Stimulated activated CD4-positive, alpha-beta T cell treated with anti-CD3 and anti-CD28 coated beads, Interleukin-1b, Interleukin-23, amount 100 ng/mL, for 4 hours (primary cell): ENCODE measurements at places on chromosomes 3 and 15.
A peak's percentile ranks its signal among the peaks of the same experiment; 100 is the strongest.

DNA sequence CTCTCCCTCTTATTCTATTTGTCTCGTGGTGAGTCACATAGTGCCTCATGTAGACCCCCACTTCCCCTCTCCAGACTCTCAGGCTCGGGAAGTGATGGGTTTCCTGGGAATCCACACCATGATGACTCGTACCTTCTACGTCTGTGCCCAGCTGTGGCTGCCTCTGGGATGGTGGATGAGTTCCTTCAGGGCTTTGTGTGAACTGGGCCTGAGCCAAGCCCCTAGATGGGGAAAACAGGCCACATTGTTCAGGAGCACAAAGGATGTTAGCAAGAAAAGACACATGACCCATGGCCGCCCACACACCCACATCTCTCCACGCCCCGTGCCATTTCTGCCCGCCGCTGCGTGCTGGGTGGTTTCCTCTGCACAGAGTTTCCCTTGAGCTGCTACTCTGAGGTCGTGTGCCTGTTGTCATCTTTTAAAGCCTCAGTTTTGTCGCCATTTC lies 10.5 kb downstream of the ISG20 start:
- DNase-seq: peak; percentile 62

DNA sequence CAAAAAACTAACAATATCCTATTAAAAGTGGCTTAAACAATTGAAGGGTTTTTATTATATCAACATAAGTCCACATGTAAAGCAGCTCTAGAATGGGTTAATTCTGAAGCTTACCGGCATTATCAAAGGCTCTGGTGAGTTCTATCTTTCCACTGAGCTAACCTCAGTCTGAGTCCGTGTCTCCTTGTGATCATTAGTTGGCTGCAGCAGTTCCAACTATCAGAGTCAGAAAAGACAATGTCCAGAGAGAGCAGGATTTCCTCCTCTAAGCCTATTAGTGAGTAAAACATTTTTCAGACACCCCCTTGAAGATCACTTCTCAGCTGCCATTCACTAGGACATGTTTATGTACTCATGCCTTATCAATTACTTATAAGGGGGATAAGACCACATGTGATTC lies 49.9 kb downstream of the DHX36 start:
- no peak for DNase-seq

GRCh38 chr3:161403251-161403650 lies 31.9 kb upstream of the SPTSSB start:
- DNase-seq: no peak

DNA sequence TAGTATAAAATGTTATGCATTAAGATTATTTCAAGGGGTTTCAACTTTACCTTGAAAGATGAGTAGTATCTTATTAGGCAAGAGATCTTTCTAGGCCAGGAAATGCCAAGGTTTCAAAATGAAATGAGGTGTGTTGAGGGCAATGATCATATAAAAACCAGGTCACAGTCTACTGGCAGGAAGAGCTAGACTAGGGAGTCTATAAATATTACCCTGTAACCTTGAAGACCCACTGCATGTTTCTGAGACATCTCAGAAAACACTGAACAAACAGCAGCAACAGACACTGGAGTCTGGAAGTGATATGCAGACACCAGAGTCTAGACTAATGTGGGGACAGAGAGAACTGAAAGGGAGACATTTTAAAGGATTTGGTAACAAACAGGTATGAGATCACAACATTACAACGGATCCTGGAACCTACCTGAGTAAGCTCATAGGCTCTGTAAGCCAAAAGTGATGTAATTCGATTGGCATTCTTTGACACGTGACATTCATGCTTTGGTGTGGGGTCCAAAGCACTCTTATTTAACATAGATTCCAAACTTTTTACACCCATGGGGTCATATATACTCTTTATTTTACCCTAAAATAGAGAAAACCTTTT lies 15.0 kb downstream of the TASOR start:
- no peak for DNase-seq

- DNase-seq: no peak
Observed at GRCh38 chr15:100115066-100115710, 226.6 kb downstream of the ADAMTS17 start.

- no peak for DNase-seq
Observed at GRCh38 chr3:131690800-131691199, 188.0 kb upstream of the MRPL3 start.

GRCh38 chr15:68149059-68149458 lies 56.1 kb downstream of the CALML4 start:
- DNase-seq: no peak

- DNase-seq: no peak
Observed at GRCh38 chr3:30501526-30501925, 104.9 kb upstream of the TGFBR2 start.

DNA sequence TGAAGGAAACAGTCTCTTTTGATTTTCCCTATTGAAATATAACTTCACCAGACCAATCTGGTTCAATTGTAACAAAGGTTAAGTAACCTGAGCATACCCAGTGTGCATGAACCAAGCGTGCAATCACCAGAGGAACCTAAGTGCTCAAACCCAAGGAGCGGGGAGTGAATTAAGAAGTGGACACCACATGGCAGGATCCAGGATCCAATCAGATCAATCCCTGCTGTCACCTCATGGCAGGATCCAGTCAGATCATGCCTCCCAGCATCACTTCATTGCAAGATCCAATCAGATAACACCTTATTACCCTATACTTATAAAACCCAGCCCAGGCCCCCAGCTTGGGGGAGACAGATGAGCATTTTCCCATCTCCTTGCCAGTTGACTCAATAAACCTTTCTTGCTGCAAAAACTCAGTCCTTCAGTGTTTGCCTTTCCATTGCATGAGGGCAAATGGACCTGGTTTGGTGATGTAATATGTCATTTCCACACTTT lies 38.9 kb upstream of the RNU6-1 start:
- DNase-seq: no peak

- no peak for DNase-seq
Observed at GRCh38 chr15:73366766-73367623, 1.8 kb downstream of the HCN4 start.

DNA sequence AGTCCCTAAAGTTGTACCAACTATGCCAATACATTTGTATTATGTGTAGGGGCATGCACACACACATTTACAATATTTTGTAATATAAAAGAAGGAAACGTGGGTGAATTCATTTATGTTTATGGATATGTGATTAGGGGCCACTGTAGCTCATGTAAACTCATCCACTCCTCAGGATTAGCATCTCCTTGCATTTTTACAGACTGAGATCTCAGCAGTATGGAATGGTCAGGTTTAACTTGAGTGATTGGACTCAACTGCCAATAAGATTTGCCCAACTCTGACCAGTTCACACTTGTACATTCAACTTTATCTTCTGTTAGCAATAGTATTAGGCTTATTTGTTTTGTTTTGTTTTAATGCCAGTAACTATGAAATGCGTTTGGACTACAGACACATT lies 36.5 kb downstream of the PSMD6 start:
- no peak for DNase-seq

- no peak for DNase-seq
Observed at GRCh38 chr3:52171514-52172261, 17.5 kb upstream of the POC1A start.

DNA sequence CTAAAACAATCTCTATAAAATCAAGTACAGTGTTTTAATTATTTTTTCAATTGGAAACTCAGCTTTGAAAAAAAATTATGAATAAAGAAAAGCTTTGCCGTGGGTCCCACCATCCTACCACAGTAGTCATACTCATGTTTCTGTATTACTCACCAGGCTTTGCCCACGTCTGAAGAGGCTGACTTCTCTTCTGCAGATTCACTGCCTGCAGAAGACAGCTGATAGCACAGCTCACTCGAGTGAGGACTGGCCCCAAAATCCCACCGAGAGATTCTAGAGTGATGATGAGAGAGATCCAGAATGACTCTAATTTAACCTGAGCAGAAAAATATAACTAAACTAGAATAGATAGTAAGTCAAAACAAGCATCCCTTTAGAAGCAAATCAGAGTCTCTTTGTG lies 11.9 kb downstream of the C2CD4B start:
- DNase-seq: no peak

DNA sequence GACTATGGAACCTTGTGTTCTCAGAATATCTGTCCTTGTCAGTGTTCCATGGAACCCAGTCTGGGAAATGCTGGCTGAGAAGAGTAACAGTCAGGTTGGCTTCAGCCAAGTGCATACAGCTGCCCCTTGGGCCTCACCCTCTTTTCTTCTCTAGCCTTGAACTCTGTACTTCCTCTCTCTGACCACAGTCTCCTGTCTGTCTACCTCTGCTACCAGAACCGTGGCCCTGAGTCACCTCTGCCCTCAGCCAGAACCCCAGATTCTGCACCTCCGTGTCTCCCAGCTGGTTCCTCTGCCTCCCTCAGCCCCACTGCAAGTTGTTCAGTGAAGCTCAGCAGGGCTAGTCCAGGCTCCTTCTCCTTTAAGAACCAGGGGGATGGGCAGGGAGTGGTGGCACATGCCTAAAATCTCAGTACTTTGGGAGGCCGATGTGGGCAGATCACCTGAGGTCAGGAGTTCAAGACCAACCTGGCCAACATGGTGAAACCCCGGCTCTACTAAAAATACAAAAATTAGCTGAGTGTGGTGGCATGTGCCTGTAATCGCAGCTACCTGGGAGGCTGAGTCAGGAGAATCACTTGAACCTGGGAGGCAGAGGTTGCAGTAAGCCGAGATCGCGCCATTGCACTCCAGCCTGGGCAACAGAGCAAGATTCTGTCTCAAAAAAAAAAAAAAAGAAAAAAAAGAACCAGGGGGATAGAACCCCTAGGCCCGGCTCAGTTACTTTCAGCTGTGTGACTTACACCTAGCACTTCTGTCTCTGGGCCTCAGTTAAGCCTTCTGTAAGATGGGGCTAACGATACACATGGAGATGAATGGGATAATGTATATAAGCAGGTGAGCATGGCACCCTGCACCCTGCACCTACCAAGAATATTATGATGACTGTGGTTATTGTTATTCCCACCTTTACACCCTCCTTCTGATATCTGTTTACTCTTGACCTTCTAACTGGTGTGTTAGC lies 24.3 kb upstream of the TATDN2 start:
- no peak for DNase-seq

GRCh38 chr15:74438721-74439316 lies 5.1 kb upstream of the SEMA7A start:
- DNase-seq: peak; percentile 76

DNA sequence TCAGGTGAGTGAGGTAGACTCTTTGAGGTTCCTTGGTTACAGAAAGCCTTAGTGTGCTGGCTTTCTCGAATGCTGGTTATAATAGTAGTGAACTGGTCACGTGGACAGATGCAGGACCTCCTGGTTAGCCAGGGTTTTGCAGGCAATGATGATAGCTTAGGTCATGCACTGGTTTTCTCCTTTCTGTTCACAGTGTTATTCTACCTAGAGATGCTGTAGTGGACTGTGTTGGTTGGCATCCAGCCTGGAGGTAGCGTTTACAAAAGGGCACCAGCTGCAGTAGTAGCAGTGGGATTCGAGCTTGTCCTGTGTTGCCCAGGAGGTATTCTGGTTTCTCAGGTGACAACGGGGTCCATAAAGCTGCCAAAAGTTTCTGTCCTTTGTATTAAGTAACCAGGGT lies 27.0 kb downstream of the PCCB start:
- no peak for DNase-seq

- DNase-seq: no peak
Observed at GRCh38 chr3:135383301-135383700, 582.2 kb upstream of the PPP2R3A start.

DNA sequence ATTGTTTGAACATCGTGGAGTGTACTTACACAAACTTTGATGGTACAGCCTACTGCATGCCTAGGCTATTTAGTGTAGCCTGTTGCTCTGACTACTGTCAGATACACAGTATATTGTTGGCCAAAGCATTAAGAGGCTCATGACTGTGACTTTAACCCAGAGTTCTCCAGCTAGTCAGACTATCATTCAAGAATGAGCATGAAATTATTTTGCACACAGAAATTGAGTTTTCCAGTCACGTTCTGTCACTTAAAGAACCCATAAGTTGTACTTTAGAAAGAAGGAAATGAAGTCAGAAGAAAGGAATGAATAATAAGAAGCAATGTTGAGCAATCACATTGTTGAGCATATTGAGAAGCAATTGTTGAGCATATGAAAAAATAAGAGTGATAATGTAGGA lies 37.6 kb upstream of the SLC22A13 start:
- DNase-seq: no peak

GRCh38 chr15:28243399-28243798 lies 78.6 kb downstream of the HERC2 start:
- no peak for DNase-seq

GRCh38 chr3:87410110-87410509 lies 133.7 kb upstream of the POU1F1 start:
- DNase-seq: no peak

- no peak for DNase-seq
Observed at GRCh38 chr3:100753846-100754245, 44.6 kb downstream of the TFG start.

GRCh38 chr3:127754411-127755304 lies 67.7 kb downstream of the MGLL start:
- DNase-seq: peak; percentile 9

DNA sequence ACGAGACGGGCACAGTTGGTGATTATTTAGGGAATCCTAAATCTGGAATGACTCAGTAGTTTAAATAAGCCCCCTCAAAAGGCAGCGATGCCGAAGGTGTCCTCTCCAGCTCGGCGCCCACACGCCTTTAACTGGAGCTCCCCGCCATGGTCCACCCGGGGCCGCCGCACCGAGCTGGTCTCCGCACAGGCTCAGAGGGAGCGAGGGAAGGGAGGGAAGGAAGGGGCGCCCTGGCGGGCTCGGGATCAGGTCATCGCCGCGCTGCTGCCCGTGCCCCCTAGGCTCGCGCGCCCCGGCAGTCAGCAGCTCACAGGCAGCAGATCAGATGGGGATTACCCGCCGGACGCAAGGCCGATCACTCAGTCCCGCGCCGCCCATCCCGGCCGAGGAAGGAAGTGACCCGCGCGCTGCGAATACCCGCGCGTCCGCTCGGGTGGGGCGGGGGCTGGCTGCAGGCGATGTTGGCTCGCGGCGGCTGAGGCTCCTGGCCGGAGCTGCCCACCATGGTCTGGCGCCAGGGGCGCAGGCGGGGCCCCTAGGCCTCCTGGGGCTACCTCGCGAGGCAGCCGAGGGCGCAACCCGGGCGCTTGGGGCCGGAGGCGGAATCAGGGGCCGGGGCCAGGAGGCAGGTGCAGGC lies 318.0 kb downstream of the FGF12 start:
- DNase-seq: no peak

DNA sequence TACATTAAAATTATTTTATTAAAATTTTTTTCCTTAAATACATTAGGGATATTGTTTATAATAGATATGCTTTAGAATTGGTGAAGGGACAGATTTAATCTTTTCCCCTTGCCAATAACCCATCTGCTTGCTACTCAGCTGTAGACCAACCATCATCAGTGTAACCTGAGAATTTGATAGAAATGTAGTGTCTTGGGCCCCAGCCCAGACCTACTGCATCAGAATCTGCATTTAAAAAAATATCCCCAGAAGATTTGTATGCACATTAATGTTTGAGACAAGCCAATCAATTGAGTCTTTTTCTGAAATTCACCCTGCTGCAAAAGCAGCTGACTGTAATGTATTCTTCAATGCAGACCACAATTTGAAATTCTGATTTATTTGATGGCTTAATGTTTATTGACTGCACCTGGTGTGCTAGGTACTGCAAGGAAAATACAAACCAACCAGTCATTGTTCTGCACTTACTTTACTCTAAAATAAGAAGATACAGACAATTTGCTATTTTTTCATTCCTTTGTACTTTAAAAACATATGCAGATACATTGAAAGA lies 190.7 kb upstream of the SGO1 start:
- no peak for DNase-seq
